ENCODE measurements at places on chromosomes 12 and 14. TPM values are rescaled to one million over a fixed set of nuclear protein-coding genes. Genes with fewer than 3 reads are reported as not detected.

- H3K36me3 ChIP-seq: no peaks in the 10 kb centered on the region
- H3K4me3 ChIP-seq: peak overlapping the region; percentile 56
- H3K27ac ChIP-seq: peak overlapping the region; percentile 73
- H3K4me1 ChIP-seq: no peaks in the 10 kb centered on the region
These were observed 1.0 kb upstream of the SINHCAF start for GRCh38 chr12:31326736-31327659.

The PLCZ1 gene
- total RNA-seq: not detected

DNA sequence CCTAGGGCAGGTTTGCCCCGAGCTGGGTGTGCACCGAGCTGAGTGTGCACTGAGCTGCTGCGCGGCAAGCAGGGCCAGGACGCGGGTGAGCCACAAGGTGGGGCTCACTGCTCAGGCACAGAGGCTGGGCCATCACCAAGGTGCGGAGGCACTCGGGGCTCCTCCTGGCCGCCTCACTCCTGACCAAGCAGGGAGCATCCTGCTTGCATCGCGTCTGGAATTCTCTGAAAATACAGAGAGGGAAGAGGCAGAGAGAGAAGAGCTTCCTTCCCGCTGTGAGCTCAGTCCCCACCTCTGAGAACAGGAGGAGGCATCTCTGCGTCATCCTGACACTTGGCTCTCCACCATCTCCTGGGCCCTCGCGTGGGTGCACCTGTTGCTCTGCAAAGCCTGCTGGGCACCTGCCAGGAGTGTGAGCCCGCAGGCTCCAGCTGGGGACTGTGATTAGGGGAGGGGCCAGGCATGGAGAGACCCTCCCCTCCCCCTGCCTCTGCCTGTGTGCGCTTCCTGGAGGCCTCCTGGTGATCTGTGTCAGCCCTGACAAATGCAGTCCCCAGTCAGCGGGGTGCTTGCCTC is 116.3 kb downstream of the GLT1D1 start:
- H3K27ac ChIP-seq: no peak overlapping the region
- no peaks in the 10 kb centered on the region for H3K36me3 ChIP-seq

DNA sequence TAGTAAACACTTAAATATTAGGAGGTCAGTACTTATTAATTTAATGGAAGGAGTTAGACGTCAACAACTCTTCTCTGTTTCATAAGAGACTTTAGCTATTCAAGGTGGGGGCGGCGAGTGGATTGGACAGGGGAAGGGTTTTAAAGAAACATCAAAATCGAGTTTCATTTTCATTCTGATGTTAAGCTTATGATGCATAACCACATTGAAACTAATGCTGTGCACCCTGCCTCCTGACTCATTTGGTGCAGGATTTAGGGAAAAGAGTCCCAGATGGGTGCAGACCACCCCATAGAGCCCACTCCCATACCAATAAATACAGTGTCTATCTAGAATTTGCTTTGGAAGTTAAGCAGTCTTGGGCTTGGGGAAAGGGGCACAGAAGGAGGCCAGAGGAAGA is 7.4 kb downstream of the ZBTB39 start:
- peaks cover 29% of the 10 kb centered on the region for H3K36me3 ChIP-seq
- no peaks in the 10 kb centered on the region for H3K4me1 ChIP-seq
- DNase-seq: no peak

DNA sequence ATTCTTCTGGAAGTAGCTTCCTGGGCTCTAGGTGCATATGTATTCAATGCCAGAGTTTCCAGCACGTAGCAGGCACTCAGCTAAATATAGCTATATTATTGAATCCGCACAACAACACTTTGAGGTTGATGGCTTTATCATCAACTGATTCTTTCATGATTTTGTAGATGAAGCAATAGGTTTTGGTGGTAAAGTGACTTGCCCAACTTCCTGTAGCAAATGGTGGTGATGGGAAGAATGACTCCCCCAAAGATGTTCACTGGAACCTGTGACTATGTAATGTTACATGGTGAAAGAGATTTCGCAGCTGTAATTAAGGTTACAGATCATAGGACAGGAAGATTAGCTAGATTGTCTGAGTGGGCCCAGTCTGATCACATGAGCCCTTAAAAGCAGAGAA is 3.2 kb downstream of the TDRD9 start:
- no peak overlapping the region for H3K27ac ChIP-seq
- no peaks in the 10 kb centered on the region for H3K27me3 ChIP-seq

- H3K4me1 ChIP-seq: no peaks in the 10 kb centered on the region
- H3K27me3 ChIP-seq: no peaks in the 10 kb centered on the region
- H3K4me3 ChIP-seq: no peak overlapping the region
- H3K27ac ChIP-seq: no peak overlapping the region
- H3K36me3 ChIP-seq: no peaks in the 10 kb centered on the region
These were observed 115.0 kb downstream of the AKAP6 start for GRCh38 chr14:32443890-32444661.

The KCNJ8 gene
- total RNA-seq: 37.1 TPM

GRCh38 chr12:124097701-124098100 is 124.7 kb downstream of the ZNF664 start:
- no peak overlapping the region for H3K4me3 ChIP-seq
- H3K27me3 ChIP-seq: no peaks in the 10 kb centered on the region

DNA sequence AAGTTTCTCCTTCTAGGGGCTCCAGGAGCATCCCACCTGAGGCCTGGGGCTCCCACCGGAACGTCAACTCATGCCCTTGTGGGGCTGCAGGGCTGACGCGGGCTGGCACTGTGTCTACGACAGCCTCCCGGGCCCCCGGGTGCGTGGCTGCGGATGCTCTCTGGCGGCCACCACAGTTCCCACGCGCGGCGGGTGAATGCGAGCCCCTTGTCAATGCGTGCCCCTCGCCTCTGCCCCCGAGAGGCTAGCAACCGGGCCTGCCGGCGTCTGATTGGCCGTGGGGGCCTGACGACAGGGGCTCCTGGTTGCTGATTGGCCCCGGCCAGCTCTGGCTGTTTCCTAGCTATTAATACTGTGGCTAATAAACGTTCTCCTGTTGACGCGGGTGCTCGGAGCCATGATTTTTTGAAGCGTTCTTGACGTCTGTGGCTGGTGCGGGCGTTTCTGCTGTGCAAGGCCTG is 1.8 kb upstream of the MEG3 start:
- H3K4me3 ChIP-seq: no peak overlapping the region
- H3K27me3 ChIP-seq: no peaks in the 10 kb centered on the region
- no peaks in the 10 kb centered on the region for H3K4me1 ChIP-seq
- no peaks in the 10 kb centered on the region for H3K36me3 ChIP-seq
- H3K27ac ChIP-seq: no peak overlapping the region

GRCh38 chr12:81668475-81668874 is 90.7 kb downstream of the PPFIA2 start:
- no peak overlapping the region for H3K27ac ChIP-seq
- H3K27me3 ChIP-seq: no peaks in the 10 kb centered on the region
- no peak for DNase-seq
- no peaks in the 10 kb centered on the region for H3K4me1 ChIP-seq

DNA sequence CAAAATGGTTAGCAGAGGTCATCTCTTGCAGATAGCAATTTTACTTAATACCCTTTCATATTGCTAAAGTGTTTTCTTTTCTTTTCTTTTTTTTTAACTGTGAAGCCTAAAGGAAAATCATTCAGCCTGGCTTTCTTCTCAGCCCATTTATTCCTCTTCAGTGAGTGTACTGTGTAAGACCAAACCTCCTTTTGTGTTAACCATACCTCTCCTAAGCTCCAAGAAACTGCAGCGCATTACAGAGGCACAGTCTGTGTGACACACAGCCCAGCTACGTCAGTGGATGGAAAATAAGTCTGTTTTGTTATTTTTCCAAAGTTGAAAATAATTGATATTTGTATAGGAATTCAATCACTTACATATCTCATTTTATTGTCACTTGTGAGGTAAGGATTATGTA is 21.7 kb downstream of the DCAF5 start:
- no peaks in the 10 kb centered on the region for H3K27me3 ChIP-seq
- no peak for DNase-seq
- no peak overlapping the region for H3K4me3 ChIP-seq
- no peaks in the 10 kb centered on the region for H3K4me1 ChIP-seq

- H3K27me3 ChIP-seq: no peaks in the 10 kb centered on the region
- peak overlapping the region; percentile 86 for H3K27ac ChIP-seq
- peaks cover 80% of the 10 kb centered on the region for H3K4me1 ChIP-seq
- DNase-seq: no peak
- no peaks in the 10 kb centered on the region for H3K36me3 ChIP-seq
These were observed 42.8 kb downstream of the TSPAN9 start for GRCh38 chr12:3119756-3120601.

The GNS gene
- total RNA-seq: 76.5 TPM

DNA sequence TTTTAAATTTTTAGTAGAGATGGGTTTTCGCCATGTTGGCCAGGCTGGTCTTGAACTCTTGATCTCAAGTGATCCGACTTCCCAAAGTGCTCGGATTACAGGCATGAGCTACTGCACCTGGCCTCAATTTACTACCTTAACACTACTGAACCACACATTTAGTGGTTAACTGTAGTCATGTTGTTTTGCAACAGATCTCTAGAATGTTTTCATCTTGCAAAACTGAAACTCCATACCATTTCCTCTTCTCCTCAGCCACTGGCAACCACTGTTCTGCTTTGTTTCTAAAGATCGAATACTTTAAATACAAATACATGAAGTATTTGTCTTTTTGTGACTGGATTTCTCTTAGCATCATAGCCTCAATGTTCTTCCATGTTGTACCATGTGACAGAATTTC is 15.4 kb upstream of the SMCO2 start:
- no peaks in the 10 kb centered on the region for H3K27me3 ChIP-seq
- no peaks in the 10 kb centered on the region for H3K36me3 ChIP-seq
- H3K4me1 ChIP-seq: peaks cover 9% of the 10 kb centered on the region
- no peak overlapping the region for H3K4me3 ChIP-seq

The KRT75 gene
- total RNA-seq: not detected
